Stimulated activated CD8-positive, alpha-beta memory T cell treated with anti-CD3 and anti-CD28 coated beads, Interleukin-4, amount 100 ng/mL, for 24 hours (primary cell): ENCODE measurements at places on chromosomes 2 and 18.
A peak's percentile ranks its signal among the peaks of the same experiment; 100 is the strongest.

DNA sequence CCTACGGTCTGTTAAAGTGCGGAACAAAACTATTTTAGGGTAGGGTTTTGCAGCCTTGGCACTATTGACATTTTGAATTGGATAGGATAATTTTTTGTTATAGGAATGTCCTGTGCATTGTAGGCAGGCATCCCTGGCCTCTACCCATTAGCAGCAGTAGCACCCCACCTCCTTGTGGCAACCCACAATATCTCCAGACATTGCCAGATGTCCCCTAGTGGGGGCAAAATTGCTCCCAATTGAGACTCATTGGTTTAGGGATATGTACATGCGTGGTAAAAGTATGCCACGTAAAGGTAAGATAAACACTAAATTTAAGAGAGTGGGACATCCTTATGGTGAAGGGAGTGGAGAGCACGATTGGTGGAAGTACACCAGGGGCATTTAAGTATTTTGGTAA, 4.6 kb downstream of the MIB1 start:
- DNase-seq: no peak

GRCh38 chr2:26864646-26865045, 16.7 kb downstream of the DPYSL5 start:
- DNase-seq: no peak

DNA sequence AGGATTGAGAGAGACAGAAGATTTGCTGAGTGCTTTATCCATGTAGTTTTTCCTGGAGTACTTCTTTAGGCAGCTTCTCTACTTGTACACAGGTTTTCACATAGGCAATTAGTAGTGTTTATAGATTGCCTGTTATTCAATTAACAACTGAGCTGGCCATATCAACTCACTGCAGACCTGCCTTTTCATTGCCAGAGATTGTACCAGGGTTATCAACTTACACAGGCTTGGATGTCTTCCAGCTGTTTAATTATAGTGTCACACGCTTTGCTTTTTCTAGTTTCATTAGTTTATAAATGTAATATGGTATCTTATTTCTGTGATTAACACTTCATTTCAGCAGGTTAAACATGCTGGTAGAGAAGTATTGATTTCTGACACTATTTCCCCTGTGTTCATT, 125.9 kb downstream of the GPD2 start:
- DNase-seq: no peak

- DNase-seq: no peak
Observed at GRCh38 chr18:63346031-63346430, 21.0 kb downstream of the KDSR start.

DNA sequence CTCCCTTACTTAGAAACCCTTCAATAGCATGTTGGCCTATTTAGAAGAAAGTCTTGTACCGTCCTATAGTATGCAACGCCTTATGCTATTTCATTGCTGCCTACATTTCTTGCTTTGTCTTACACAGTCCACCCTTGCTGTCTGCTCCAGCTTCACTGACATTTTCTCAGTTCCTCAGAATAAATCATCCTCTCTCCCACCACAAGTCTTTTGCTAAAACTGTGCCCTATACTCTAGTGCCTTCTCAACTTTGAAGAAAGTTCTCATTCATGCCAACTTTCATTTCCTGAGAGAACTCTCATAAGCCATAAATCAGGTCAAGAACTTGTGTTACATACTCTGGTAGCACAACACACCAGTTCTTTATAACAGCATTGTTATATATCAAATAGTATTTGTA, 54.3 kb upstream of the COL3A1 start:
- no peak for DNase-seq

GRCh38 chr2:152781175-152781574, 62.8 kb downstream of the ARL6IP6 start:
- no peak for DNase-seq

GRCh38 chr18:61025596-61025995, 307.6 kb upstream of the CDH20 start:
- no peak for DNase-seq

DNA sequence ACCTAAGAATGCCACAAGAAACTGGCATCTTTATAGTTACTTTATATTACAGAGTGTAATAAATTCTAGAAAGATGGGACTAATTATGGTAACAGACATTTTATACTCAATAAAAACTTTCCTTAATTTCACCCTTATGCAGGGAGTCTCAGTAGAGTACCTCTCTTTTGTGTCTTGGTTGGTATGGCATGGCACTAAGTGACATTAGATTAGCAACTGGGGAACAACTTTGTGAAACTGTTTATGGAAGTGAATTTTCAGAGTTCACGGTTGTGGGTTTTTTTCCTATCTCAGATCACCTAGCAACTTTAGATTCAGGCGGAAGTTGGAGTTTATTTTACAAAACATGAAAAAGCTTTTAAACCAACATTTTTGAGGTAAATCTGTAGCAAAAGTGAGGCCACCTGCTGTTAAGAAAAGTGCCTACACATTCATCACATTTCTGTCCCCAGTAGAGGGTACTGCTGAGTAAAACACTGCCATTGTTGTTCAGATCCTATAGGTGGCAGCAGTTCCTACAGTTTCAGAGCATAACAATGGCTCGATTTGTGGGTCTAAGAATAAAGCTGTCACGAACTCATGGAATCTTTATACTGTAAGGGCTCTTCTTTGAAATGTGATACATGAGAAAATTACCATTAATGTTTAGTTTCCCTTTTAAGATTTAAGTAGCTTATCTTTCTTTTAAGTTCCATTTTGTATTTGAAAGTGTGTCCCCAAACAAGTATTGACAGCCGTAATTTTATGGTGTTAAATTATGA, 117.6 kb downstream of the CAMKMT start:
- DNase-seq: no peak

GRCh38 chr18:58408665-58409064, 220.2 kb downstream of the ALPK2 start:
- DNase-seq: no peak

DNA sequence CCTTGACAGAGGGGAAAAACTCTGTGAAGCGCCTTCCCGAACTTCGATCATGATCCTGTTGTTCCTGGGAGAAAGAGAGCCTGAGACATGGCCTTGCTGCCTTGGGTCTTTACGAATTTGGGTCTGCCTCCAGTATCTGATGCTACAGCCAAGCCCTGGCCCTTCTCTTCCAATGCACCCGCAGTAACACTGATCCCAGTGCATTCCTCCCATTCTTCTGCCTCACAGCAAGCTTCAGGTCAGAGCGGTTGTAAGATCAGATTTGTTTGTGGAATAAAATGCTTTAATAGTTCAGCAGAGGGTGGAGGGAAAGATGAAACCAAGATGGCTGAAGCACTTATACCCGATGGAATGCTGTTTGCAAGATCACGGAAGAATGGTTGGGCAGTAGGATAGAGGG, 196.7 kb upstream of the SIX2 start:
- no peak for DNase-seq

DNA sequence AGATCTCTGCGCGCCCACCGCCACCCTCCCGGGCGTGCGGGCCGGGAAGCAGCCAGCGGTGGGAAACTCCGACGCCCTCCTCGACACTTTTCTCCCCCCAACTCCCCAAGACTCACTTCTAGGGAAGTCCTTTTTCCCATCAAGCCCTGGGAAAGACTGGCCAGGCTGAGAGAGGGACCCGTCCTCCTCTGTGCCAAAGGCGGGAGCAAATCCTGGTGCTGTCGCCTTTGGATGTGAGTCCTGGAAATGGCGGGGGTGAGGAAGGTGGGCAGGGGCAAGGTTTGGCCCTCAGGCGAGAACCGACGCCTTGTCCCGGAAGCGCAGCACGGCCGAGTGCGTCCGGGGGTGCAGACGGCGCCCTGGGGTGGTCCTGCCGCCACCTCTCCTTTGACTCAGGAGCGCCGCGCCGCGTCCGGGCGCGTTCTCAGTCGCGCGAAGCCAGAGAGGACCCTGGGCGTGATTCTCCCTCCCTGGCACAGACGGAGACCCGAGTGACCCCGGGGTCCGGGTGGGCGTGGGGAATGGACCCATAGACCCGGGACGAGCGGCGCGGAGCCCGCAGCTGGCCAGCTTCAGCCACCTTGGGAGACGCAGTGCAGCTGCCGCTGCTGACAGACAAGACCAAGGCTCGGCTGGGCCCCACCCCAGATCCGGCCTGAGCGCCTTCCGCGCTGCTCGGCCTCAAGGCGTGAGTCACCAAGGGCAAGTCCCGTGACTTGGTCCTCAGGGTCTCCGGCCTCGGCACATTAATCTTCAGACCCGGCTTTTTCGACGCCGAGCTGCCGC, 3.5 kb upstream of the LBX2 start:
- peak; percentile 50 for DNase-seq

GRCh38 chr2:227632827-227633226, 15.5 kb downstream of the SCYGR4 start:
- DNase-seq: no peak

DNA sequence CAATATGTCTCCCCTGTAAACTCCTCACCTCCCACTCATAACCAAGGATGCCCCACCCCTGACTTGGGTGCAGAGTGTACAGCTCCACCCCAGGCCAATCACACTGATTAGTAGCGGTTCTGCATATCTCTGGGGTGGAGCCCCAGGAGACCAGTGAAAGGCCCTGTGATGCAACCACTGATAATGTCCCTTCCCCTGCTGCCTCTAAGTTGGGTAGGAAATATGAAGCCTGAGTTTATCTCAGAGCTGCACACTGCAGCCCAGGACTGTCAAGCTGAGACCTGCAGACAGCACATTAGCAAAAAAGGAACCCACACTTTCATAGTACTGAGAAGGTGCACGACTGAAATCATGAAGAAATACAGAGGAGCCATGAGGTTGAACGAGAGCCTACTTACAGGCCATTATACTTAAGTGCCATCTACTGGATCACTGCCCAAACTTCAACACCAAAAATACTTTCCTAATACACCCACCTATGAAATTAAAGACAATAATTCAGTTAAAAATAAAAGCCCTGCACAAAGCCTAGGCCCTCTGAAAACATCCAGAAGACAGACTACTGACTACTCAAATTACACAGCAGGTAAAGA, 455.4 kb upstream of the LRRTM4 start:
- DNase-seq: no peak

GRCh38 chr2:140491876-140492275, 1638.9 kb downstream of the LRP1B start:
- no peak for DNase-seq

DNA sequence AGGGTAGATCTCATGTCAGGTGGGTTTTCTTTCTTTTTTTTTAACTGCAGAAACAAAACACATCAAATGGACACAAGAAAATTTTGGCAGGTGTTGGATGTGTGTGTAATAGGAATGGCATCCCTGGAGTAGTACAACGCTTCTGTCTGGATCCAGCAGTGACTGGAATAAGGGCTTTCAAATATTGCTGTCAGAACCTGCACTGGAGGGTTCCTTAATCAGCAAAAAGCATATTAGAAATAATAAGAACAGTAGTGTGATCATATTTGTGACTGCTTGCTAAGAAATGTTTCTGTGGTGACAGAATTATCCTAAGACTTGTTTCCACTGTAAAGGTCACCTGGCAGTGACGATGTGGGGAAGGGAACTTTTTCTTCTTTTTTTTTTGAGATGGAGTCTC, 30.8 kb downstream of the CREG2 start:
- no peak for DNase-seq

GRCh38 chr2:237296756-237297155, 117.2 kb downstream of the COL6A3 start:
- DNase-seq: no peak

DNA sequence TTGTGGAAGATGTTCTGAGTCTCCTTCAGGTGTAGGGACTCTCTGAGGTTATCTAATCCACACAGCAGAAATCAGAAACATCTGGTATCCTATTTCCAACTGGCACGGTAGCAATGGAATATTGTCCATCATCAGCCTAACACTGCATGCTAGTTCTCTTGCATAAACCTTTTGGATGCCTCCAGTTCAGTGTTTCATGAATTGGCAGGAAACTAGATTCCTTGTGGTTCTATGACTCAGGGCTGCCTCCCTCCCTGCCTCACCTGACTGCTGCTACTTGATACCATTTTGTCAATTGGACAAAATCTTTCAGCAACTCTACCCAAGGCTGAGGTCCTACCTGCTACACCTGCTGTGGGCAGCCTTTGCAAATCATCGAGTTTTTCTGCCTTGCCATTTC, 130.9 kb downstream of the TPGS2 start:
- DNase-seq: no peak

GRCh38 chr2:104521247-104521646, 332.7 kb upstream of the POU3F3 start:
- DNase-seq: no peak

DNA sequence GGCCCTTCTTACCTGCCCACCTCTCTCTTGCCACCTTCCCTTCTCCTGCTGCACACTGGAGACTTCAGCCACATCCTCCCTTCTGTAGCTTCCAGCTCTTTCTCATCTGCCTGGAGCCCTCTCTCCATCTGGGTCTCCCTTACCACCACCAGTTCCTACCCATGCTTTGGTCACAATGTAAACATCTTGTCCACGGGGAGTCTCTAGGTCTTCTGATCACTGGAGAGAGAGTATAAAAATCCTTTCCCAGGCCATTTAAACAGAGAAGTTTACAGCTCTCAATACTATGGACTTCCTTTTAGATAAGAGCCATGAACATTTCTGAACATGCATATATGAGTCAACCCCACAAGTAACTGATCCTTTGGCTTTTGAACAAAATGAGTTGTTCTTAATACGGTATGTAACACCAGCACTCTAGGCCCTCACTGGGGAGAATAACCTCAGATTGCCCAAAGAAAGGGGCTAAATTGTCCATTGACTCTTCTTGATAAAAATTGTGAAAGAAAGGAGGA, 5.8 kb downstream of the ARHGAP25 start:
- no peak for DNase-seq

DNA sequence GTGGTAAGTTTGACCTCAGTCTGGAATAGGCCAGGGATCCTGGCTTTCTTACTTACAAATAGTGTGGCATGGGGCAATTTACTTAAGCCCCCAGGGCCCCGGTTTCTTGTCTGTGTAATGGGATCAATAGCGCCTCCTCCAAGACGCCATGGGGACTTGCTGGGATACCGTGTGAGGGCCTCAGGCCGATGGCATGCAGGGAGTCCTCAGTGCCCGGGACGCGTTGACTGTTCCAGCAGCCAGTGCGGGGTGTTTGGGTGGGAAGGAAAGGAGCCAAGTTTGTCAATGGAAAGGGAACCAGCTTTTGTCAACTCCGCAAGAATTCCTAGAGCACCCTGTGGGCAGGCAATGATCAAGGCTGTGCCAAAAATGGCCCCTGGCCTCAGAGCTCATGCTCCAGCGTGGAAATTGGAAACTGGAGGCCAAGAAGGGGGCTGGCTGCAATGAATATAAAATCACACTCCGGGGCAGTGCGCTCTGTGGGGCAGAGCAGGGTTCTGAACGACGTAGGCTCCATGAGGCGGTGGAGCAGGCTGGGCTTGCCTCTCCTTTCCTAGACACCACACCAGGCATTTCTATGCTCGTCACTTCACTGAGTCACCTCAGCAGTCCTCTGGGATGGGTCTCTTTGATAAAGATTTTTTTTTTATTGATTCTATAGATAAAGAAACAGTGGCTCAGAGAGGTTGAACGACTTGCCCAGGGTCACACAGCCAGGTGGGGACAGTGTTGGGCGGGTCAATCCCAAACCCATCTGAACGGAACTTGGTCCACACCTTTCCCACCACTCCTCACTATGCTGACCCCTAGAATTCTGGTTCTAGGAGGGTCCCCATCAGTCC, 56.7 kb upstream of the ASAP2 start:
- DNase-seq: no peak
